ENCODE measurements at places on chromosomes 4 and X. TPM values are rescaled to one million over a fixed set of nuclear protein-coding genes. Genes with fewer than 3 reads are reported as not detected.

DNA sequence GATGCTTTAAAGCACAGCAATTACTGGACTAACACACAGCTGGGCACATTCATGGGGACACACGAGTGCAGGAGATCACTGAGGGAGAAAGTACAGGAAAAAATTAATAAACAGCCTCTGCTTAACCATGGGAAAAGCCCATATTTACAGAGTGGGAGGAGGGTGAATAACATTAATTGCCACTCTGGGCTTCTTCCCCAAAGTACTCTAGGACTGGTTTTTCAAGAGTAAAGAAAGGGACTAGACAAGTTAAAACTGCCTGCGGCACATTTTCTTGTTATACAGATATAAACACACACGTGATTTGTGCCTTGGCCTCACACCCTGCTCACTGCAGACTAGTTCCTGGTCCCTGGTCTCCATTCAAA is 179.7 kb upstream of the TET2 start:
- H3K4me1 ChIP-seq: no peaks in the 10 kb centered on the region
- no peak overlapping the region for H3K4me3 ChIP-seq
- DNase-seq: no peak

- no peaks in the 10 kb centered on the region for H3K36me3 ChIP-seq
- H3K4me3 ChIP-seq: no peak overlapping the region
- H3K27ac ChIP-seq: no peak overlapping the region
- DNase-seq: no peak
These were observed 32.2 kb downstream of the TRMT44 start for GRCh38 chr4:8472689-8473197.

DNA sequence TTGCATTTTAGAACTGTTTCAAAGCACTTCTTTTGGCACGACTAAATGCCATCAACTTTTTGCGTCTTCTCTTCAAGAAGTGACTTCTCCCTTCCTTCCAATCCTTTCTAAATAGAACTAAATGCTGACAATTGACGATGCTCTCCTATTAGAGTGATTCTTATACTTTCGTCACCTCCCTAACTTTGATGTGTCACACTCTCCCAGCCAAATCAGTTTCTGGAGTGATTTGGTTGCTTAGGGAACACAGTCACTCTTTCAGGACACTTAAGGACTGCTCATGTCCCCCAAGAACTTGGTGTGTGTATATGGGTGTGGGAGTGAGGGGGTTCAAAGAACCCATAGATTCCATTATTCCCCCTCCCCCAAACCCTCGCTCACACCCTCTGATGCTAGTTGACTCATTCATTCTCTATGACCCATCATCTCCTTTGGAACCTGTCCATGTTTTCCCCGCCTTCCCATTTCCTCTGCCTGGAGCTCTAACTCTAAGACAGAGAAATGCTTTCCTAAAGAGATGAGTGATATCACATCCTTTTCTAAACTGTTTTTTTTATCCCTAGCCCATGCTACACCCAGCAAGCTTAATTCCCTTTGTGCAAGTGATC is 26.8 kb upstream of the AREG start:
- H3K4me3 ChIP-seq: no peak overlapping the region
- no peaks in the 10 kb centered on the region for H3K36me3 ChIP-seq
- H3K27ac ChIP-seq: no peak overlapping the region
- no peak for DNase-seq
- H3K27me3 ChIP-seq: peaks cover 3% of the 10 kb centered on the region

DNA sequence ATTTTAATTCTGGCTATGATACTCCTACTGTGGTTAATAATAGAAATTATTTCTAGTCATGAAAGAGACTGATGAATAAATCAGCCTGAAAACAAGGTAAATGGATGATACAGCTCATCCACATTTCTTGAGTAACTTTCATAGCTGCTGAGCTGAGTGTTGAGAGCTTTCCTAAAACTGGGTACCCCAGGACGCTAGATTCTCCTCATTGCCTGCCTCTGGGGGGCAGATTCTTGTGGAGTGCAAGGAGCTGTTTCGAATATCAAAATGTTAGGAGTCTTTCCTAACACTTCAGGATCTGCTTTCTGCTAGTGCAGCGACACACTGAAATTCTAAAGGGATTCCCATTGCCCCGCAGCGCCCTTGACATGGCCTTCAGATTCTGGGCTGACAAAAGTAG is 2.1 kb downstream of the MND1 start:
- no peaks in the 10 kb centered on the region for H3K36me3 ChIP-seq
- H3K27me3 ChIP-seq: no peaks in the 10 kb centered on the region
- H3K4me3 ChIP-seq: no peak overlapping the region
- DNase-seq: no peak

DNA sequence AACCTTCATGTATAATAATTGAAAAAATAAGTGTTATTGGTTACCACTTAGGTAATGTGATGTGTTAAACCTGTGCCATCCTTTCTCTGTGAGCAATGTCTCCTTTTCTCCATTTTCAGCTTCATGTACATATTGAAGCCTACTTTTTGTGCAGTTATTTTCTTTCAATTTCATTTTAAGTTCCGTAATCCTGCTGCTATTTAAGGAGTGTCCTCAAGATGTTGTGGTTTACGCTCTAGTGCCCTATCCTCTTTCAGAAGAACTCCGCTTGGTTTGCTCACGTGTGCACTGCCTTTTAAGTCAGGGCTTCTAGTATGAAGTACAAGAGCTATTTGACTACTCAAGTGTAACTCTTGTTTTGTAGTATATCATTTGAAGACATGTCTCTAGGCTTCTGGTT is 2253.2 kb upstream of the TENM3 start:
- no peaks in the 10 kb centered on the region for H3K36me3 ChIP-seq
- no peak overlapping the region for H3K4me3 ChIP-seq
- DNase-seq: no peak
- H3K4me1 ChIP-seq: no peaks in the 10 kb centered on the region
- H3K27me3 ChIP-seq: no peaks in the 10 kb centered on the region
- H3K27ac ChIP-seq: no peak overlapping the region

DNA sequence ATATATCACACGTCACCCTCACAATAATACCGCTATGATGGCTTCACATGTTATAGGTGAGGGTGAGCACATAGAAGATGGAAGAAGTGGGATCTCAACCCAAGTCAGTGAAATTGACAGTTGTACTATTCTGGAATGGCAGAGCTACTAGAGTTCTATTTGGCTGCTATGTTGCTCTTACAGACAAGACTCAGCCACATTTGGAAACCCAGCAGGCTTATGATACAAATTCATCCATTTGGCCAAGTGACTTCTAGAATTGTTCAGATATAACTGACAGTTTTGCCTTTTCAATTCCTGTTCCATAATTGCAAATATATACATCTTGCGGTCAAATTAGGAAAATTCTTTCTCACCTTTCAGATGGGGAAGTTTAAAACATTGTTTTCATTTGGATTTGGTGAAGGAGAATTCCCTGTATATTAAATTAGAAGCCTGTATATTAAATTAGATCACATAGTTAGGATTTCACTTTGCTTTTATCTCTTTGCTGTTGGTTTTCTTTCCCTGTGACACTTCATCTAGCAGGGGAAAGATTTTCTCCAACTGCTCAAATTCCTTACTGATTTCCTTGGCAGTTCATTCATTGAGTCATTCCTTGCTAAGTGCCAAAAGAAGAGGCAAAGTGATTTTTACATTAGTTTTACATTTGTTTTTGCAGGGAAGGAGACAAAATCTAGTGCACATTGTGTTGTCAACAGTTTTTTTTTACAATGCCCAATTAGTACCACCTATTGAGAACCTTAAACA is 120.6 kb upstream of the TBC1D9 start:
- no peaks in the 10 kb centered on the region for H3K4me1 ChIP-seq
- H3K4me3 ChIP-seq: no peak overlapping the region
- H3K36me3 ChIP-seq: no peaks in the 10 kb centered on the region
- no peaks in the 10 kb centered on the region for H3K27me3 ChIP-seq
- no peak overlapping the region for H3K27ac ChIP-seq

Gene IBSP
- not detected for total RNA-seq

Gene FAM9B
- not detected for total RNA-seq

Gene PAGE1
- not detected for total RNA-seq

Gene WDR13
- total RNA-seq: 51.6 TPM

Gene CPE
- not detected for total RNA-seq

Data from naive thymus-derived CD4-positive, alpha-beta T cell (primary cell).